ENCODE measurements at places on chromosomes 3 and 15. TPM values are rescaled to one million over a fixed set of nuclear protein-coding genes. Genes with fewer than 3 reads are reported as not detected.

The MCF2L2 gene
- 0.37 TPM for total RNA-seq

The SH3GL3 gene
- 0.18 TPM for total RNA-seq

The ITIH4 gene
- 1.6 TPM for total RNA-seq

The SPINT1 gene
- total RNA-seq, result 0.18 TPM

The SLCO2A1 gene
- total RNA-seq, result under 0.01 TPM

The HIGD2B gene
- not detected for total RNA-seq
